ENCODE measurements at places on chromosomes 13 and 19. TPM values are rescaled to one million over a fixed set of nuclear protein-coding genes. Genes with fewer than 3 reads are reported as not detected.

Gene ZNF100
- 24.3 TPM for total RNA-seq

Gene MYADM
- total RNA-seq: 96.3 TPM

GRCh38 chr13:51479199-51479523 is 26.3 kb upstream of the INTS6 start:
- H3K36me3 ChIP-seq: no peaks in the 10 kb centered on the region
- peaks cover 2% of the 10 kb centered on the region for H3K4me1 ChIP-seq
- no peak overlapping the region for H3K4me3 ChIP-seq
- no peak overlapping the region for H3K27ac ChIP-seq

Gene PKN1
- 171 TPM for total RNA-seq

GRCh38 chr13:114211446-114212157 is 23.1 kb upstream of the CDC16 start:
- H3K27ac ChIP-seq: no peak overlapping the region
- no peak for DNase-seq
- H3K36me3 ChIP-seq: no peaks in the 10 kb centered on the region
- no peaks in the 10 kb centered on the region for H3K4me1 ChIP-seq

DNA sequence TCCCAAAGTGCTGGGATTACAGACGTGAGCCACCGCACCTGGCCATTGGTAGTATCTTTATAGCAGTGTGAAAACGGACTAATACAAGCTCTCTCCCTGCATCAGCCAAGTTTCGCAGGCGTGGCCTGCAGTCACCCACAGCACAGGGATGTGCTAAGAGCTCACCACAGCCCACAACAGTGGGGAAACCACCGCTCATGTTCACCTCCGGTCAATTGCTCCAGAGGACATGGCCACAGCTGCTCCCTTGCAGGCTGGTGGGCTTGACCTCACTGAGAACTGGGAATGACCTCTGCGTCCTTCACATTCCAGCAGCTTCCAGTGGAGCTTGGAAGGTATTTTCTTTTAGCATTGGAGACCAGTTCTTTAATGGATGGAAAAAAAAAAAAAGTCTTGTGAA is 156.4 kb downstream of the KCTD15 start:
- H3K27ac ChIP-seq: no peak overlapping the region
- H3K27me3 ChIP-seq: no peaks in the 10 kb centered on the region
- no peak for DNase-seq

Gene ZBTB45
- total RNA-seq: 17.7 TPM

Gene LCP1
- 741 TPM for total RNA-seq

GRCh38 chr19:10818301-10819123 is 17.5 kb downstream of the TMED1 start:
- no peak for DNase-seq
- H3K4me1 ChIP-seq: peaks cover 12% of the 10 kb centered on the region
- peaks cover 49% of the 10 kb centered on the region for H3K36me3 ChIP-seq
- no peaks in the 10 kb centered on the region for H3K27me3 ChIP-seq
- H3K27ac ChIP-seq: no peak overlapping the region

Gene FBXO27
- 0.84 TPM for total RNA-seq

DNA sequence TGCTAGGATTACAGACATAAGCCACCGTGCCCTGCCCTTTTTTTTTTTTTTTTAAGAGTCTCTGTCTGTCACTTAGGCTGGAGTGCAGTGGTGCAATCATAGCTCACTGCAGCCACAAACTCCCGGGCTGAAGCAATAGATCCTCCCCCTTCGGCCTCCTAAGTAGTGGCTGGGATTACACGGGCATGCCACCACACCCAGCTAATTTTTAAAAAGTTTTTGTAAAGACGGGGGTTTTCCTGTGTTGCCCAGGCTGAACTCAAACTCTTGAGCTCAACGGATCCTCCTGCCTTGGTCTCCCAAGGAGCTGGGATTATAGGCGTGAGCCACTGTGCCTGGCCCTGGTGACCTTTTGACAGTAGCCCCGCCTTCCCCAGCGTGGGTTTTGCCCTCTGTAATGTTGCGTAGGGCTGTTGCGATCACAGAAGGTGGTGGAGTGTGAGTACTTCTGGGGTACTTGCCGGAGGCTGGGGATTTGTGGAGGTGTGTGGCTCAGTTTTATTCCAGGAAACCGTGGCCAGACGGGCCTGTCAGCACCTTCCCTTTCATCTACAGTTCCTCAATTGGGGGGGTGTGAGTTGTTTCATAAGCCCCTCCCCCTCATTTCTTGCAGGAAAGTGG is 11.6 kb upstream of the RETN start:
- H3K36me3 ChIP-seq: no peaks in the 10 kb centered on the region
- peaks cover 19% of the 10 kb centered on the region for H3K4me1 ChIP-seq
- DNase-seq: no peak
- no peak overlapping the region for H3K4me3 ChIP-seq
- peaks cover 3% of the 10 kb centered on the region for H3K27me3 ChIP-seq
- no peak overlapping the region for H3K27ac ChIP-seq

Gene PLK5
- total RNA-seq: not detected

GRCh38 chr13:113566227-113566561 is 18.4 kb upstream of the TFDP1 start:
- no peaks in the 10 kb centered on the region for H3K36me3 ChIP-seq
- peaks cover 4% of the 10 kb centered on the region for H3K4me1 ChIP-seq
- H3K4me3 ChIP-seq: no peak overlapping the region
- no peak for DNase-seq
- no peak overlapping the region for H3K27ac ChIP-seq

Gene ZNF836
- total RNA-seq: 7.2 TPM

Gene THSD8
- total RNA-seq: 29.8 TPM

GRCh38 chr13:110546926-110547325 is 14.6 kb downstream of the RAB20 start:
- no peaks in the 10 kb centered on the region for H3K27me3 ChIP-seq
- no peaks in the 10 kb centered on the region for H3K36me3 ChIP-seq

DNA sequence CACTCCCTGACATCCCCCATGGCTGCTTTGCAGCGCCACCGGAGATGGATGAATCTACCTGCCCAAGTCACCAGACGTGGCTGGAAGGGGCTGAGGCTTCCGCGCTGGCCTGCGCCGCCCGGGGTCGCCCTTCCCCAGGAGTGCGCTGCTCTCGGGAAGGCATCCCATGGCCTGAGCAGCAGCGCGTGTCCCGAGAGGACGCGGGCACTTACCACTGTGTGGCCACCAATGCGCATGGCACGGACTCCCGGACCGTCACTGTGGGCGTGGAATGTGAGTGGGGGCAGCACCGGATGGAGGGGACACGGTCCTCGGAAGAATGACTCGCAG is 4.6 kb downstream of the ICAM5 start:
- no peak for DNase-seq
- H3K4me3 ChIP-seq: peak overlapping the region; percentile 2
- no peak overlapping the region for H3K27ac ChIP-seq
- peaks cover 41% of the 10 kb centered on the region for H3K4me1 ChIP-seq

Gene CPAMD8
- total RNA-seq: 0.27 TPM

DNA sequence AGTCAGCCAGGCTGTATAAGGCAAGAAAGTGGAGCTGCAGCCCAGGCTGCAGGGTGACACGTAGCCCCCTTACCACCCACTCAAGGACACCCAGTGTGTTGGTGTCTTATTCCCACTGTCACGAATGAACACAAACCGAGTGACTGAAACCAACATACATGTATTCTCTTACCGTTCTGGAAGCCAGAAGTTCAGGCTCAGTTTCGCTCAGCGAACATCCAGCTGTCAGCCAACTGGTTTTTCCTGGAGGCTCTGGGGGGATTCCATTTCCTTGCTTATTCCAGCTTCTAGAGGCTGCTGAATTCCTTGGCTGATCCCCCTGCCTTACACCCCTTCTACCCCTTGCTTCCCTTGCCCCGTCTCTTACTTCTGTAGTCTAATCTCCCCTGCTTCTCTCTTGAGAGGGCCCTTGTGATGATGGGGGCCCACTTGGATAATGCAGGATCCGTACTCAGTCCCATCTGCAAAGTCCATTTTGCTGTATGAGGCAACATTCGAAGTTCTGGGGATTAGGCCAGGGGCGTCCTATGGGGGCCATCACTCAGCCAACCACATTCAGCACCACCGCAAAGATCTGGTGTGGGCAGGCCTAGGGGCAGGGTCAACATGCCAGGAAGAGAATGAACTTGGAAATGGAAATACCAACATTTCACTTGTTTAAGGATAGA is 47.3 kb upstream of the MTIF3 start:
- H3K4me3 ChIP-seq: no peak overlapping the region
- no peaks in the 10 kb centered on the region for H3K36me3 ChIP-seq
- H3K27ac ChIP-seq: no peak overlapping the region

DNA sequence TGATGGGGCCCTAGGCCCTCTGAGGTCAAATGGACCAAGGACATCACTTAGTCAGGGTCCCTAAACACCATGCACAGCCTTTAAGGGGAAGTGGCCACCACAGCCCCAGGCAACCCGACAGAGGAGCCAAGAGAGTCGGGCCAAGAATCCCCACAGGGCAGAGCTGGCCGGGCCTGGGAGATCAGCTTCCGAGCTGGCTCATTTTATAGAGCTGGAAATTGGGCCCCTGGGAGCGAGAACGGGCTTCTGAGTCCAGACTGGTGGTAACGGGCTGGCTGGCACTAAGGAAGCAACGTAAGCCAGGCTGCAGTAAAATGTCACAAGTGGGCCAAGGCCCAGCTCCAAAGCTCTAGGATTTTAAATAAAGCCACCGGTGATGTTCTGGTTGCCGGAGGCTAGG is 51.1 kb downstream of the HSPH1 start:
- peaks cover 32% of the 10 kb centered on the region for H3K27me3 ChIP-seq
- H3K36me3 ChIP-seq: no peaks in the 10 kb centered on the region
- H3K4me1 ChIP-seq: peaks cover 7% of the 10 kb centered on the region
- DNase-seq: no peak

Gene CAPS
- 3.3 TPM for total RNA-seq

DNA sequence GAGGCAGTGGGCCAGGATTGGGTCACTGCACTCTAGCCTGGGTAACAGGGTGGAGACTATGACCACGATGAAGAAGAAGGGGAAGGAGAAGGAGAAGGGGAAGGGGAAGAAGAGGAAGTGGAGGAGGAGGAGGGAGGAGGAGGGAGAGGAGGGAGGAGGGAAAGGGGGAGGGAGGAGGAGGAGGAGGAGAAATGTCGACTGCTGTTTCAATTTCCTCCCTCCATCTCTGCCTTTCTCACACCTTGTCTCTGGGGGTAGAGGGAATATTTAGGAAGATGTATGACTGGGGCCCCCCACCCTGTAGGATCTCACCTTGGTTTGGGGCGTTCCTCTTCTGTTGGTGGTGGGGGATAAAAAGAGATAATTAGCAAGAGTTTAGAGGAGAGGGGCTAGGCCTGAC is 3.8 kb downstream of the TNNT1 start:
- peaks cover 1% of the 10 kb centered on the region for H3K4me1 ChIP-seq
- no peak overlapping the region for H3K4me3 ChIP-seq
- H3K27ac ChIP-seq: no peak overlapping the region
- no peak for DNase-seq
- peaks cover 34% of the 10 kb centered on the region for H3K27me3 ChIP-seq

GRCh38 chr19:2949939-2950285 is 5.1 kb upstream of the ZNF77 start:
- H3K36me3 ChIP-seq: peaks cover 18% of the 10 kb centered on the region
- DNase-seq: no peak
- H3K4me3 ChIP-seq: peak overlapping the region; percentile 88

GRCh38 chr13:41411522-41411921 is 45.8 kb upstream of the RGCC start:
- DNase-seq: no peak
- H3K27ac ChIP-seq: no peak overlapping the region
- no peaks in the 10 kb centered on the region for H3K36me3 ChIP-seq

DNA sequence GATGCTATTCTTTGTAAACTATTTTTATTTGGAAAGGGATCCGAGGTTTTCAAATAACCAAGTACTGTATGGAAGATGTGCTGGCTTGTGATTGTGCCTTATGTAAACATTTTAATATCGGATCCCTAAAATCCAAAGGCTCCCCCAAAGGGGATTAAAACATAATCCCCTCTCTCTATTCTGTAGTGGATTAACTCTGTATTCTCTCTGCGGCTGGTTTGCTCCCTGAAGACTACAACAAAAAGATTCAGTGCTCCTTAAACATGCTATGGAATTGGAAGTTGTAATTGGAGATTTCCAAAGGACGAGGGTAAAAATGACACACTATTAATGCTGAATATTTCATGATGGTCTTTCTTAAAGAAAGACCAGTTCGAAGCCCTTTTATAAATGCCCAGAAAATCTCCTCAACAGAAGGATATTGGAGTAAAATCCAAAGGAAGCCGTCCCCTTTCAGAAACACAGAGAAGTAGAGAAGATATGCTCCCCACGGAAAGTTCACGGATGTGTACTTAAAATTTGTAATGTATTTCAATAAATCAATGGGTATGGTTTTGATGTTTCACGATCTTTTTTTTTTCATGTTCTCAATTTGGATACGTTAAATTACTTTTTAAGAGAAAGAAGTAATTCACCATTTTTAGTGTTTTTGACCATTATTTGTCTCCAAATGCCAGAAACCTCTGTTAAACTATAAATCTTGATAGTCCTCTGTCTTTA is 6.5 kb downstream of the MAB21L1 start:
- no peak for DNase-seq
- peaks cover 50% of the 10 kb centered on the region for H3K27me3 ChIP-seq
- no peak overlapping the region for H3K27ac ChIP-seq
- no peak overlapping the region for H3K4me3 ChIP-seq
